ENCODE measurements at places on chromosomes 7 and 10.

DNA sequence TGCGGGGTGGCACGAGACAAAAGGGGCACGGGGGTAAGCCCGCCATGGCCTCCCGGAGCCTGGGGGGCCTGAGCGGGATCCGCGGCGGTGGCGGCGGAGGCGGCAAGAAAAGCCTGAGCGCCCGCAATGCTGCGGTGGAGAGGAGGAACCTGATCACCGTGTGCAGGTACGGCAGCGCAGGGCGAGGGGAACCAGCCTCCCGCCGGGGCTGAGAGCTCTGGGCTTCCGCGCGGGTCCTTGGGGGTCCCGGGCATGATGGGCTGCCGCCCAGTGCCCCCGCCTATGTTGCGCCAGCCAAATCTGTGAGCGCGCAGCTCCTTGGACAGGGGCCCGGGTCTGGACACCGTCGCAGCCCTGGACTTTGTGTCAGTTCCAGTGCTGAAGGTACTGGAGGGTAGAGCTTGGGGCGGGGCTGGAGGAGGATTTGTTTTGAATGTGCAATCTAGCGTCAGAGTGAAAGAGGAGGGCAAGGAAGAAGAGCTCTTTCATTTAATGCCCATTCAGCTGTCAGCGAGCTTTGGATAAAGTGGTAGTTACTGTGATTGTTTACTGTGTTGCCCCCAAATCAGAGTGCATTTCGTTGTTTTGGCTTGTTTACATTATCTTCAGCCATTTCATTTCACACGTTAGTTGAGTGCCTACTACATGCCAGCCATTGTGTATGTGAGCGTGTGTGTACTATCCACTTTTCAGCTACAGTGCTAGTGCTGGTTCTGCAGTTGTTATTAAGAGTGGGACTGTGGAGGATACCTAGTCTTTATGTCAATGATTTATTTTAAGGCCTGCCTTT is 777 bp downstream of the RUNDC3B start:
- DNase-seq: peak; percentile 63

DNA sequence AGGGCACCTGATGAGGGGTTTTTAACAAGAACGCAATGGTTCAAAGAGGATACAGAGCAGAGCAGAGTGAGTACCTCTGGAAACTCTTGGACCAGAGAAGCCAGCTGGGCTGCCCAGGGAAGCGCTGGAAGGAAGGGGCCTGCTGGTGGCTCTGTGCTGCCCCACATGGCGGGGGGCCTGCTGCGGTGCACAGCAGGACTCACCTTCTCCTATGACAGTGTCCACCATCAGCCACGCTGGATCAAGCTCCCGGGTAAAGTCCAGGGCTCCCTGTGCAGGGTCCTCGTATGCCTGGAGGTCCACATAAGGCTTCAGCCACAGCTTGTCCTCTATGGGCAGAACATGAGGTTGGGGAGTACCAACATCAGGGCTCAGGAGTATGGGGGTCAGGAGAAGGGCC is 12.5 kb downstream of the EPHA1 start:
- DNase-seq: no peak

DNA sequence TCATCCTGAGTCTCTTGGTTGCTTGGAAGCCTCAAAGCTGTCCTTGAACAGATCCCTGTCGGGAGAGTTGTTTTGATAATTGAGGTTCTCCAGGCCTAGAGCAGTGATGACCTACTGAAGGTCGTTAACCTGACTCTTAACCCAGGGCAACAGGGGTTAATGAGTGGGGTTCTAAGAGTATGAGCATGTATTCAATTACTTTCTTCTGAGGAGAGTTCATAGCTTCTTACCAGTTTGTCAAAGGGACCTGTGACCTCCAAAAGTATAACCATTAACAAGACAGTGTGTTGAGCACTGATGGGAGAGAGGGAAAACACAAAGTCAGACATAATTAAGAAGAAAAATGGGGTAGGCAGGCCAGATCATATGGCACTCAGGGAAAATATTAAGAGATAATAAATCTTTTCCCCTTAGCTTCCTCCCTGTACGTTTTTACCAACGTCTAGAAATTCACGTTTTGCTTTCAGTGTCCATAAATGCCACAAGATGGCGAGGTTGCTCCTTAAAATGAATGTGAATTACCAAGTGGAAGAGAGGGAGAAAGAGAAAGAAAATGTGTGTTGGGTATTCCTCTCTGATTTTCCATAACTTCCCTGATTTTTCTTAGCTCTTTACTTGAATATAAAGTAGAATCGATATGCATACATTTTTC is 97.6 kb downstream of the SUGCT start:
- DNase-seq: no peak

GRCh38 chr7:33472348-33473025 is 343.1 kb downstream of the BBS9 start:
- no peak for DNase-seq

- DNase-seq: no peak
Observed at GRCh38 chr10:48671914-48672595, 12.6 kb upstream of the WDFY4 start.

DNA sequence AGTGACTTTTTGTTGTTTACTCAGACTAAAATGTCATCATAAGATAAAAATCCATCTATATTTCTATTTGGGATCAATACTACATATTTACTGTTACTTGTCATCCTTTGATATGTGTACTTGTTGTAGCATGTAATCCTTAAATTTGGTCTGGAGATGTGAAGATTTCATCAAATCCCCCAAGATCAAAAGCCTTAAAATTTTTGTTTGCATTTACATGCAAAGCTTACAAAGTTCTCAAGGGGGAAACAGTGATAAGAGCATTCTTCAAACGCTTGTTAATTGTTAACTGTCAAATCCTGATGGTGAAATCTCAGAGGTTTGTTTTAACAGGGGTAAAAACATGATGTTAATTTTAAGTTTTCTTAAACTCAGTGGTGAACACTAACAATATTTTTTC is 84.9 kb upstream of the SKAP2 start:
- DNase-seq: no peak
